Activated CD4-positive, alpha-beta T cell treated with anti-CD3 and anti-CD28 coated beads, Interleukin-2, amount 50 U/mL, for 4 hours (primary cell): ENCODE measurements at places on chromosomes 1 and 21.

- no peak for DNase-seq
Observed at GRCh38 chr1:229238674-229239415, 32.1 kb upstream of the RAB4A start.

DNA sequence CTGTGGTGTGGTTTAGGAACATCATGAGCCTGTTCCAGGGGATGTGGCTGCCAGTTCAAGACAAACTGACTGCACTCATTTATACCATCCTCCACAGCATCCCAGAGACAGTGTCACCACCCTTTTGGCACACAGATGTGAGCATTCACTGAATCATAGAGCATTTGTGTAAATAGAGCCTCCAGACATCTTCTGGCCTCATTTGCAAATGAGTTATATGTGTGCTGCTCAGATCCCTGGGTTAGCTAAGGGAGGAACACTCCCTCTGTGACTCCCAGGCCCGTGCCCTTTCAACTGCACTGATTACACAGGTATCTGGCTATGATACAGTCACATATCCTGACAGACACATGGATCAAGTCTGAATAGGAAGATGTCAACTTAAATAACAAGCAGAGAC, 351.5 kb upstream of the PLD5 start:
- no peak for DNase-seq

DNA sequence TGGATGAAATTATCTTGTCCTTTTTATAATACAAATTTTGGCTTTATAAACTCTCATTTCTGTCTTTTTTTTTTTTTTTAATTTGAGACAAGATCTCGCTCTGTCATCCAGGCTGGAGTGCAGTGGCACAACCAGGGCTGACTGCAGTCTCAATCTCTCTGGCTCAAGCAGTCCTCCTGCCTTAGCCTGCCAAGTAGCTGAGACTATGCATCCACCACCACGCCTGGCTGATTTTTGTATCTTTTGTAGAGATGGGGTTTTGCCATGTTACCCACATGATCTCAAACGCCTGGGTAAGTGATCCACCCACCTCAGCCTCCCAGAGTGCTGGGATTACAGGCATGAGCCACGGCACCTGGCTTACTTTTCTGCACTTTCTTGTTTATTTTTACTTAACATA, 7.5 kb downstream of the TOR1AIP1 start:
- DNase-seq, result no peak

DNA sequence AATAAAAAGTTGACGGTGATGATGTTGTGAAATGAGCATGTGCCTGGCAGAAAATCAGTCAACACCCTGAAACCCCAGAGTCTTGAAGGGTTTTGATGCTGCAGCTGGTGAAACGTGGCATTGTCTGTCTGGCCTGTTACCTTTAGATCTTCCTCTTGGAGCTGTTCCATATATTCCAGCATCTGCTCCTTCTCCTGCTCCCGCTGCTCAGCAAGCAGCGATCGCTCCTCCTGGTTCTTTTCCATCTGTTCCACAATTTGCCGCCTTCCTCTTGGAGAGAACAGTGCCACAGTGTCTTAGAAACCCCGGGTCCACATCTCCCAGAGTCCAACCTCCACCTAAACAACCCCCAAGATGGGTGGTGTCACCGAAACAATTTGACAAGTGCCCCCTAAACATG, 15.7 kb downstream of the CFAP45 start:
- no peak for DNase-seq

DNA sequence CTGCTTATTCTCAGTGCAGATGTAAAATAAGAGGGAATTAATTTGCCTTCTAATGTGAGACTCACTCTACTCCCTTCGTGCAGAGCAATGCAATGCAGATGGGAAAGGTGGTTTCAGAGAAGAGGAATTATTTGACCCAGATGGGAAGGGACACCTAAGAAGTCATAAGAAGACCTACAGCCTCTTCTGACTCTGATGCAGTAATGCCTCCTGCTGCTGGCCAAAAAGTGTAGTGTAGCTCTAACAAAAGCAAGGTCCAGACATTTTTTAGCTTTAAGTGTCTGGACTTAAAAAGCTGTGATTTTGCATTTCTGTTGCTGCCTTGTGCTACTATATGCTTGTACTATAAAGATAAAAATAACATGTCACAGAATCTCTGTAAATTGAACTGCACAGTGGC, 501.4 kb downstream of the TTLL7 start:
- DNase-seq, result no peak

GRCh38 chr1:48215889-48216288, 6.6 kb upstream of the SLC5A9 start:
- DNase-seq, result no peak

- DNase-seq, result no peak
Observed at GRCh38 chr1:160549665-160550006, 26.6 kb upstream of the SLAMF6 start.

DNA sequence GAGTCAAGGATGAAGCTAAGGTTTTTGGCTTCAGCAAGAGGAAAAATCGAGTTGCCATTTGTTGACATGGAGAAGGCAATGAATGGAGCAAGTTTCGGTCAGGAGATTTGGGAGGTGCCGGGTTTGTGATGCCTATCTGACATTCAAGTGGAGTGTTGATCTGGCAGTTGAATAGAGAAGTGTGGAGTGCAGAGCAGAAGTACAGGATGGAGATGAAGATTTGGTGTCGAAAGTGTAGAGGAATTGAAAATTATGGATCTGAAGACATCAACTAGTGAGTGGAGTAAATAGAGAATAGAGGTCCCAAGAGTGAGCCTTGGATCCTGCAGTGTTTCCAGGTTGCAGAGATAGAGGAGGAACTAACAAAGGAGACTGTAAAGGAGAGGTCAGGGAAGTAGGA, 25.9 kb downstream of the CITED4 start:
- DNase-seq, result no peak

GRCh38 chr1:23889074-23889473, 21.0 kb upstream of the FUCA1 start:
- DNase-seq, result no peak

DNA sequence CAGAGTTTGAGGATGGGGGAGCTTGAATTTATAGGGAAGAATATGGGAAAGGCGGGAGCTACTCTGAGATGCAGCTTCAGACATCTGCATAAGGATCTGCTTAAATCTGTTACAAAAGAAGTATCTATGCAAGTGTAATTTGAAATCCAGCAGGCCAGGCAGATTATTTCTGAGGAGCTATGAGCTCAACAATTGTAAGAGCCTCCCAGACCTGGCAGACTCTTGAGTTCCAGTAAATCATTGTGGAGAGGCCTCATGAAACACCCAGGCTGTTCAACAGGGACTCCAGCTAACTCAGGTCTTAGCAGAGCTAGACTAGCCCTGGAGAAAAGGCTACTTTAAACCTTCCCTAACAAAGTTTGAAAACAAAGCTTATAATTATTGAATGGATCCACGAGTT, 647.5 kb upstream of the CHRM3 start:
- DNase-seq, result no peak

DNA sequence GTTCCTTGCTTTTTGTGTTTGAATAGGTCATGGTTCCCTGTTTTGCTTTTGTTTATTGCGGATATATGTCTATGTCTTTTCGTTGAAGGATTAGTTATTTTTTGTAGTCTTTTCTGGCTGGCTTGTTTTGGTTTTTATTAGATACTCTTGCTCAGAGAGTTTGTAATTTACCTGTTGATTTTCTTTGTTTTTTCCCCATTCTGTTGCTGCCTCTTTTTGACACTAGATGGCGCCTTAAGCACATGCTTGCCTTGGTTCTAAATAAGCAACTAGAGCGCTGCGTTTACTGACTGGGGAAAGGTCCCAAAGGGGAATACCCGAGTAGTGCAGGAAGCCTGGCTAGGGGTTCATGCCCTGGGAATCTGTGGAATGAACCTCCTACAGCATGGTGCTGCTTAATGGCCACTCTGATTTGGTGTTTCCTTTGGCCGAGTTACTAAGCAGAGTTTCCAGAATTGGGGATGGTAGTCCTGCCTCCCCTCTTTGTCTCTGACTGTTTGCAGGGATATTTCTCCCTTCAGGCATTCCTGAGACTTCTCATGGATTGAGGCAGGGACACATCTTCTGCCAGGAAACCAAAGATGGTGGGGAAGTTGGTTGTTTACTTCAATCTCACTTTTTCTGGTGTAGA, 143.2 kb downstream of the PTPRU start:
- DNase-seq, result no peak

- no peak for DNase-seq
Observed at GRCh38 chr21:27648560-27648959, 681.7 kb upstream of the ADAMTS5 start.

GRCh38 chr1:176745945-176746344, 283.0 kb downstream of the PAPPA2 start:
- no peak for DNase-seq

DNA sequence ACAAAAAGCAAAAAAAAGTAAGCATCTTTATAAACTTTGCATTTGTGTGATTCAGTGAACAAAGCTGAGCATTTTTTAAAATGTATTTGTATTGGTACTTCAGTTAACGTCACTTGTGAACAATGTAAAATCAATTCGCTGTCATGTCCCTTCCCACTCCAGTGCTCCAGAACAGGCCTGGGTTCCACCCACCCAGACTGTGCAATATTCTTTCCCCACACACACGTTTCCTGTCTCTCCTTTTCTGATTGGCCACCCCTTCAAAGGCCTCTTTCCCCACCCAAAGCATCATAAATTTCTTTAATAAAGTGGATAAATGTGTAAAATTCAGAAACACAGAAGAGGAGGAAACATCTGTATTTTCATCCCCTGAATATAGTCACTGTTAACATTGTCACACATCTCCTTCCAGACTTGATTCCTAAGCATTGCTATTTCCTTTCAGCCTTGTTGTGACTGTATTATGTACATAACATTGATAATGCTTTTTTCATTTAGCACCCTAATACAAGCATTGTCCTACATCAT, 12.0 kb downstream of the CLEC20A start:
- DNase-seq, result no peak

GRCh38 chr1:113868387-113869083, 3.0 kb downstream of the PTPN22 start:
- DNase-seq, result no peak

DNA sequence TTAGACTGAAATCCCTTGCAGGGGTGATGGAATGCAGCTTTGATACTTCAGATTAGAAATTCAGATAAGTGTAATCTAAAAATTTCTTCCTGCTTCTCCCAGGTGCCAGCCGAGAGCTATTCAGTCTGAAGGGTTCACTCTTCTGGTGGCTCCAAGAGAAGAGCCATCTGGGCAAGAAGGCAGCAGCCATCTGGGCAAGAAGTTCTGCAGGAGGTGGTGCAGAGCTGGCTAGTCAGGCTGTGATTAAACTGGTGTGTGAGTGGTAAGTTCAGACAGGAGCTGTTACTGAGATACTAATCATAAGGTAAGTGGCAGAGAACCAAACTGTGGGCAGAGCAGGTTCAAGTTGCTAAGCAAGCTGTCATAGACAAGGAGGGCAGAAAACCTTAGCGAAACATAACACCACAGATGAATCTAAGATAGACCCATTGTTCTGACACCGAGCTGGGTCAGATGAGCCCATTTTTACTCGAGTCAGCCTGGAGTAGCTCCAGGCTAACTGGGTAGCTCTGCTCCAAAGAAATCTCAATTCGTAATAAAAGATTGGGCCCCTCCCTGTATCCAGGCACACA, 14.4 kb upstream of the TP53BP2 start:
- no peak for DNase-seq

DNA sequence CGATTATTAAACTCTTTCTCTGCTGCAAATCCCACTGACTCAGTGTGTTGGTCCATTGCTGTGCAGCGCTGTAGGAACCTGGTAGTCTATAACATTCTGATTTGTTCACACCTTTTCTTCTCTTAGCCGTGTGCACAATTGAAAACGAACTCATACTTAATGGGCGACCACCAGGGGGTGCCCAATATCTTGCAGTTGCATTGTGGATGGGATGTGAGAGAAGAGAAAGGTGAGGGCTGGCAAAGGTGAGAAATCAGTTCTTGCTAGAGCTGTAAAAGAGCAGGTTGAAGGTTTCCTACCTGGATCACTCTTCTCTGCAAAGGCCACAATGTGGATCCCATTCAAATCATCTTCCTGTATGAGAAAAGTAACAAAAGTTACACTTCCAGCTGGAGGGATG, 51.0 kb downstream of the CASQ2 start:
- DNase-seq, result no peak

GRCh38 chr1:52472384-52472783, 68.0 kb downstream of the PRPF38A start:
- DNase-seq, result no peak
